Gastrocnemius medialis (tissue), 4 donors: ENCODE measurements at places on chromosomes 11 and 22. TPM values are rescaled to one million over a fixed set of nuclear protein-coding genes. Genes with fewer than 3 reads are reported as not detected.

Gene FAM83F
- total RNA-seq, result not detected

Gene CABP2
- not detected for total RNA-seq

DNA sequence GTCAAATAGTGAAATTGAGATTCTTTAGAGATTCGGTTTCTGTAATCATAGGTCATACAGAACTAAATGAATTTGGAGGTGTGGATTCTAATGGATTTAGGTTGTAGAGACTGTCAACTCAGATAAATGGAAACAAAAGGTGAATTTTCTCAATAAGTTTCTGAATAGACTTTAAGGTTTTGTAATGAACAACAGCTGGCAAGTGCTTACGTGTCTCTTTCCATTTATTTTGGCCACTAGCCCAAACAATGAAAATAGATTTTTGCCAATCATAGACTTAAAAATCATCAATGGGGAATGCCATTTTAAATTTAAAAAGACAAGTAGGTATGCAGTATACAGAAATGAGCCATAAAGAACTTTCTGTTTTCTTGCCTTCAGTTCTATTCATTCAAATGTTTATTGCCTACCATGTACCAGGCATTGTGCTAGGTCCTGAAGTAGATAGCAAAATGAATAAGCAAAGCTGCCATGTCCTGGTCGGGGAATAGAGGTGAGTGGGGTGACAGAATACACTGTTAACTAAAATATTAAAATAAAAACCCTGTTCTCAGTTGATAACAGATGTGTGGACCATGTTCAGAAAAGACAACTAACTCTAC lies 16.9 kb upstream of the TMEM135 start:
- no peak for DNase-seq
- no peaks in the 10 kb centered on the region for H3K36me3 ChIP-seq
- no peak overlapping the region for H3K27ac ChIP-seq
- no peak overlapping the region for H3K4me3 ChIP-seq

Gene TPBGL
- not detected for total RNA-seq

- no peak for DNase-seq
- no peak overlapping the region for H3K4me3 ChIP-seq
- H3K4me1 ChIP-seq, result peaks cover 52% of the 10 kb centered on the region
- peaks cover 27% of the 10 kb centered on the region for H3K36me3 ChIP-seq
- H3K27me3 ChIP-seq, result no peaks in the 10 kb centered on the region
- no peak overlapping the region for H3K27ac ChIP-seq
These were observed 5.5 kb downstream of the PHRF1 start for GRCh38 chr11:581752-582151.

DNA sequence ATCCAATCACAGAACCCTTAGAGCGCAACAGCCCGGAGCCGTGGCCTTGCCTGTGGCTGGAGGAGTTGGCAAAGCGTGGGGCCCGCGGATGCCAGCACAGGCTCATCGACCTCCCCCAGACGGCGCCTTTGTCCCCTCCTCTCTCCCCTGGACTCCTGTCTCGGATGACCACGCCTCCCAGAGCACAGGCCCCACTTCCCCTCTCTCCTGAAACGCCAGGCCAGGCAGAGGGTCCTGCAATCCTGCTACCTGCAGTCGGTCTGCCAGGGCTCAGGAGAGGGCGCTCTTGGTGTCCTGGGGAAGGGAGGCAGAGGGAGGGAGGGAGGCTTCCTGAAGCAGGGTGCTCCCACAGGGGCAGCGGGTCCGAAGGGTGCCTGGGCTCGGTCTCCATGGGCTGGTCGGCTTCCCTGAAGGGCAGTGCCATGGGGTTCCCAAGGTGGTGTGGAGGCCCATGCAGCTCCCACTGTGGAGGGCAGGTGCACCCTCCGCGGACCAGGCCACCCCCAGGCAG lies 16.6 kb upstream of the TTLL12 start:
- no peaks in the 10 kb centered on the region for H3K4me1 ChIP-seq
- DNase-seq, result no peak
- H3K4me3 ChIP-seq, result no peak overlapping the region
- peaks cover 9% of the 10 kb centered on the region for H3K27me3 ChIP-seq
- H3K27ac ChIP-seq, result no peak overlapping the region
- no peaks in the 10 kb centered on the region for H3K36me3 ChIP-seq

- DNase-seq, result no peak
- peaks cover 6% of the 10 kb centered on the region for H3K27me3 ChIP-seq
- H3K36me3 ChIP-seq, result no peaks in the 10 kb centered on the region
These were observed 485.3 kb downstream of the TBC1D22A start for GRCh38 chr22:47247579-47248240.

Gene SHISAL1
- not detected for total RNA-seq

Gene BRSK2
- 0.81 TPM for total RNA-seq

DNA sequence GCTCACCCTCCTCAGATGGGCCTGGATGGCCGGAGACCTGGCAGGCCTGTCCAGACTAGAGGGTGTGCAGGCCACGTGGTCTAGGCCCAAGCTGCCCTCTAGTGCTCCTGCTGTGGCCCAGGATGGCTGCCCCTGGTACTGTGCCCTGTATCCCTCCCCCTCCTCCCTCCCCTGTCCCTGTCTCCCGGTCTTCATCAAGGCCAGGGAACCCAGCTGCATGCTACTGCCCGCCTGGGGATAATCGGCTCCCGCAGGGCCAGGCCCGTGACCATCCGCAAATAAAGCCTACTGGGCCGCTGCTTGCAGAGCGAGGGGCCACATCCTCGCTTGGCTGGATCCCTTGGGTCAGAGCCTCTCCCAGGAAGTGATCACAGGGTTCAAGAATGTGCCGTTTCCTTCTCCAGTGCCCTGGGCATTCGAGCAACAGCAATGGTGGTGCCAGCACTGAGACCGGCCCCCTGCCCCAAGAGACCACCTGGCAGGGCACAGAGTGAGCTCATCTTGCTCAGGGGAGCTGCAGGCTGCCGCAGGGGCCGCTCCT lies 51.1 kb downstream of the WNT7B start:
- no peaks in the 10 kb centered on the region for H3K4me1 ChIP-seq
- no peak for DNase-seq
- H3K36me3 ChIP-seq, result no peaks in the 10 kb centered on the region

Gene TUBA8
- total RNA-seq, result 57.8 TPM

Gene OR51B5
- total RNA-seq, result not detected

Gene WNT7B
- total RNA-seq, result not detected

DNA sequence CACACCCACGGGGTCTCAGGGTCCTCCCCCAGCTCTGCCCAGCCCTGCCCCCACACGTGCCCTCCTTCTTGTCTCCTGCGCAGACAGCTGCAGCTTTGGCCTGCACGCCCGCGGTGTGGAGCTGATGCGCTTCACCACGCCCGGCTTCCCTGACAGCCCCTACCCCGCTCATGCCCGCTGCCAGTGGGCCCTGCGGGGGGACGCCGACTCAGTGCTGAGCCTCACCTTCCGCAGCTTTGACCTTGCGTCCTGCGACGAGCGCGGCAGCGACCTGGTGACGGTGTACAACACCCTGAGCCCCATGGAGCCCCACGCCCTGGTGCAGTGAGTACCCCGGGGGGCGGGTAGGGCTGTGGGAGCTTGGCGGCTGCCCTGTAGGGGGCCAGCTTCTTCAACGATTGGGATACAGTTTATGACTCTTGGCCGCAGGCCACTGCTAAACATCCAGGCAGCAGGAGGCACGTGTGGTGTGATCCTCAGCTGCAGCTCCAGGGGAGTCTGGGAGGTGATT lies 30.8 kb downstream of the ST14 start:
- H3K4me1 ChIP-seq, result no peaks in the 10 kb centered on the region
- DNase-seq, result no peak
- H3K27ac ChIP-seq, result no peak overlapping the region
- no peaks in the 10 kb centered on the region for H3K27me3 ChIP-seq
- H3K4me3 ChIP-seq, result no peak overlapping the region
- H3K36me3 ChIP-seq, result no peaks in the 10 kb centered on the region

Gene SLC5A1
- 0.24 TPM for total RNA-seq

Gene DCDC1
- total RNA-seq, result not detected

Gene TEX54
- total RNA-seq, result not detected

DNA sequence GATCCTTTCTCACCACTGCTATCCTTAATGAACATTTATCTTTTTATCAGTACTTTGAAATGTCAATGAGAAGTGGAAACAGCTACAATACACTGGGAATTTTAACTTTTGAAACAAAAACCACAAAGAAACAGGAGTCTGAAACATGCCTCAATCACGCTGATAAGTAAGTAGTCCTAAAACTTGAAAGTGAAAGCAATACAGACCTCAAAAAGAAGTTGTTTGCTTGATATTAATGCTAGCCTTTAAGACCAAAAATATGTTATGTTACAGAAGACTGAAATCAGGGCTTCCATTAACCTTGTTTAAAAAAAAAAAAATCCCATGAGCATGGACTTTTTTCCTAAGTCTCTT lies 21.3 kb downstream of the PHF21A start:
- H3K4me1 ChIP-seq, result peaks cover 44% of the 10 kb centered on the region
- no peaks in the 10 kb centered on the region for H3K27me3 ChIP-seq
- H3K4me3 ChIP-seq, result peak overlapping the region; percentile 1
- no peaks in the 10 kb centered on the region for H3K36me3 ChIP-seq
- H3K27ac ChIP-seq, result peak overlapping the region; percentile 1
- no peak for DNase-seq

Gene OR52A1
- total RNA-seq, result not detected

Gene BTBD18
- not detected for total RNA-seq

Gene SCUBE1
- 0.55 TPM for total RNA-seq

DNA sequence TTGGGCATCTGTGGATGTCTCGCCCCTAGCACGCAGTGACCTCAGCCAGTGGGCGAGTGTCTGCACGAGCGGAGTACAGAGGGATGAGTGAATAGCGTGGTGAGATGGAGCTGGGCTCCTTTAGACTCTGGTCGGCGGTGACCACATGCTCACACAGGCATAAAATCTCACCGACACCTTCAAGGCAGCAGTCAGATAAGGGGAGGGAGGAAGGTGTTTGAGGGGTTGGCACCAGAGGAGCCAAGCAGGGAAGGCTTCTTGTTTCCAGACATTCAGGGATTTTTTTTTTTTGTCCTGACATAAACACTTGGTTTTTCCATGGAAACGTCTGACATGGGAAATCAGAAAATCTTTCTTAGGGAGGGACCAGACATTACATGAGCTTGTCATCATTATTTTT lies 35.8 kb downstream of the GRIK4 start:
- H3K4me1 ChIP-seq, result peaks cover 15% of the 10 kb centered on the region
- H3K27me3 ChIP-seq, result no peaks in the 10 kb centered on the region
- no peak for DNase-seq

DNA sequence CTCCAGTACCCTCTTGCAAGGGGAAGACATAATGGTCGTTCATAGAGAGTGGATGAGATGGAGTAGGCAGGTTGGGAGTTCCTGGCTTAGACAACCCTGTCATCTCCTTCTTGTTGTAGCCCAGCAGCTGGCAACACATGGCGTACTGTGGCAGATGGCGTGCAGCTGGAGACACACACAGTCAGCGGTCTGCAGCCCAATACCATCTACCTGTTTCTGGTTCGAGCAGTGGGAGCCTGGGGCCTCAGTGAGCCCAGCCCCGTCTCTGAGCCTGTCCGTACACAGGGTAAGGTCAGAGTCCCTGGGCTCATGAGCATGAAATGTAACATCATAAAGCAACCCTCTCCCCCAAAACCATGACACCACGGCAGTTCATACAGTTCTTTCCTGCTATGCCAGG lies 8.7 kb downstream of the ROBO3 start:
- peaks cover 43% of the 10 kb centered on the region for H3K27me3 ChIP-seq
- H3K36me3 ChIP-seq, result no peaks in the 10 kb centered on the region
- H3K4me1 ChIP-seq, result peaks cover 13% of the 10 kb centered on the region
- H3K27ac ChIP-seq, result no peak overlapping the region

DNA sequence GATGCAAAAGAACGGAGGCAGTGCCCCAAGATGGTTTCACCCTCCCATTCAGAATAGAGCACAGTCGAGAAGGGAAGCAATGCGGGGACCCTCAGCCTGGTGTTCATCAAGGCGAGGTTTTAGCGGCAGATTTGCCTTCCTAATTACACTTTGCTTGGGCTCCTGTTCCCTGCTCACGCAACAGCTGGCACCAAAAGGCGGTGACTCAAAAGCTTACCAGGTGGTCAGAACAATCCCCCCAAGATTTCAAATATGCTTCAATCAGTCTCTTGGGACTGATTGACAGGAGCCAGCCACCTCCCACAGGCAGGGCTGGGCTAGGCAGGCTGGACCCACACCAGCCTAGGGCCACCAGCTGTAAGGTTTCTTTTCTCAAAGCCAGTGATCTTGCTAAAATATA lies 14.2 kb downstream of the IGSF9B start:
- H3K27ac ChIP-seq, result no peak overlapping the region
- no peak overlapping the region for H3K4me3 ChIP-seq
- no peaks in the 10 kb centered on the region for H3K27me3 ChIP-seq
- no peak for DNase-seq
- H3K36me3 ChIP-seq, result no peaks in the 10 kb centered on the region

- H3K27me3 ChIP-seq, result peaks cover 3% of the 10 kb centered on the region
- no peak overlapping the region for H3K4me3 ChIP-seq
- DNase-seq, result peak; percentile 1
- no peaks in the 10 kb centered on the region for H3K36me3 ChIP-seq
- H3K27ac ChIP-seq, result no peak overlapping the region
- peaks cover under 1% of the 10 kb centered on the region for H3K4me1 ChIP-seq
These were observed 83.0 kb downstream of the CDKN1C start for GRCh38 chr11:2802389-2803185.

GRCh38 chr11:6328321-6328720 lies 8.0 kb upstream of the CAVIN3 start:
- H3K36me3 ChIP-seq, result no peaks in the 10 kb centered on the region
- DNase-seq, result no peak
- no peak overlapping the region for H3K4me3 ChIP-seq
- no peak overlapping the region for H3K27ac ChIP-seq
- no peaks in the 10 kb centered on the region for H3K27me3 ChIP-seq

Gene NEAT1
- total RNA-seq, result 472 TPM

GRCh38 chr11:68371171-68372041 lies 59.0 kb downstream of the LRP5 start:
- no peaks in the 10 kb centered on the region for H3K36me3 ChIP-seq
- H3K27ac ChIP-seq, result peak overlapping the region; percentile 33
- H3K27me3 ChIP-seq, result no peaks in the 10 kb centered on the region
- no peak for DNase-seq
- H3K4me1 ChIP-seq, result peaks cover 53% of the 10 kb centered on the region
- no peak overlapping the region for H3K4me3 ChIP-seq

DNA sequence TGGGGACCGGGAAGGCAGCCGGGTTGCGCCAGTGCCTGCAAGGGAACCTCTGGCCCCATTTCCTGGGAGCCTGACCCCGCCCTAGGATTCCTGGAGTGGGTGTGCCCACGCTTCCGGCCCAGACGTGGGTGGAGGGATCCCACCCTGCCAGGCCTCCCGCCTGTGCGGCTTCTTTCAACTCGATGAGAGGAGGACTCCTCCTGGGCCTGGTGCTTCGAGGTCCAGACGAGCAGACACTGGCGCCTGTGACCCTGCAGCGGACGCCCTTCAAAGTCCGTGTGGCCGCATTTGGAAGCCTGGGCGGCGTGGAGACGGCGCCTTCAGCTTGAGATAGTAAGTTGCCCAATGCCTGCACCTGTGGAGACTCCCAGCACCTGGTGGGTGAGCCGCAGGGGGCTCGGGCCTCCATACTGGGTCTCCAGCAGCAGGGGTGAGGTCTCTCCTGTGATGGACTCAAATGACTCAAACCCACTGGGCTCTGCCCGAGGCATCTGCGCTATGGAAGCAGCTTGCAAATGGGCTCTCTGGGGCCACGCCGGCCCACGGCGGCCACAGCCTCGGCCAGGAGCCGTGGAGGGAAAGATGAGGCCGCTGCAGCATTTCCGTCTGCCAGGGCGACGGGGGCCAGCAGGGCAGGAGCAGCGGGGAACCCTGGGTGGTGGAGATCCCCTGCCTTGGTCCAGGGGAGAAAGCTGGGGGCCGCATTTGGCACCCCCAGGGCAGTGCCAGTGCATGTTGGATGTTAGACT lies 64.3 kb upstream of the PPARA start:
- H3K27me3 ChIP-seq, result no peaks in the 10 kb centered on the region
- no peaks in the 10 kb centered on the region for H3K36me3 ChIP-seq
- peaks cover 99% of the 10 kb centered on the region for H3K4me1 ChIP-seq
- no peak for DNase-seq
- H3K27ac ChIP-seq, result peak overlapping the region; percentile 98
- peak overlapping the region; percentile 42 for H3K4me3 ChIP-seq

GRCh38 chr11:86547727-86548126 lies 124.7 kb downstream of the ME3 start:
- peak overlapping the region; percentile 35 for H3K27ac ChIP-seq
- peaks cover 22% of the 10 kb centered on the region for H3K4me1 ChIP-seq
- H3K4me3 ChIP-seq, result no peak overlapping the region
